Stimulated activated CD8-positive, alpha-beta memory T cell treated with anti-CD3 and anti-CD28 coated beads, Interleukin-4, amount 100 ng/mL, for 24 hours (primary cell): ENCODE measurements at places on chromosomes 16 and 17.

- DNase-seq, result no peak
Observed at GRCh38 chr16:67844497-67844896, 2.2 kb upstream of the NUTF2 start.

- DNase-seq, result no peak
Observed at GRCh38 chr17:79981090-79981489, 54.6 kb downstream of the TBC1D16 start.

GRCh38 chr16:29835926-29836325, 15.7 kb downstream of the MVP start:
- DNase-seq, result no peak

- DNase-seq, result no peak
Observed at GRCh38 chr17:59754552-59754951, 47.1 kb downstream of the VMP1 start.

GRCh38 chr16:10256784-10257641, 74.8 kb upstream of the GRIN2A start:
- peak; percentile 22 for DNase-seq

DNA sequence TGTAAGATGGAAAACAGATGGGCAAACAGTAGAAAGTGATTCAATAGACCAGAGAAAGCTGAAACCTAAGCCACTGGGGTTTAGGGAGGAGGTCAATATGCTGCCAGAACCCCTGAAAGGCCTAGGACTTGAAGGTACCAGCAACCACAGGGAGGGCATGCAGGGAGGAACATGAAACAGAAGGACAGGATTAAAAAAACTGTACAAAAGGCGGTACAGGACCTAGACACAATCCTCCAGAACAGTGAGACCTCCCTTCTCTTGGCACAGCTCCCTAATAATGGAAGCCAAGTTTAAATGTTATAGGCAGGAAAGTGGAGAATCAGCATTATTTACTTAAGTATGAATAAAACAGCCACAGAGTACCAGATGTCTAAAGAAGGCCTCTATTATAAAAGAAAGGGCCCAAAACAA, 105.5 kb downstream of the SPAG9 start:
- no peak for DNase-seq

- DNase-seq, result no peak
Observed at GRCh38 chr16:12252616-12253015, 276.1 kb downstream of the SNX29 start.

- no peak for DNase-seq
Observed at GRCh38 chr16:87706278-87707000, 59.3 kb downstream of the KLHDC4 start.

- no peak for DNase-seq
Observed at GRCh38 chr17:59149841-59150511, 5.0 kb downstream of the SKA2 start.

- no peak for DNase-seq
Observed at GRCh38 chr17:40568074-40568836, 3.0 kb upstream of the CCR7 start.

DNA sequence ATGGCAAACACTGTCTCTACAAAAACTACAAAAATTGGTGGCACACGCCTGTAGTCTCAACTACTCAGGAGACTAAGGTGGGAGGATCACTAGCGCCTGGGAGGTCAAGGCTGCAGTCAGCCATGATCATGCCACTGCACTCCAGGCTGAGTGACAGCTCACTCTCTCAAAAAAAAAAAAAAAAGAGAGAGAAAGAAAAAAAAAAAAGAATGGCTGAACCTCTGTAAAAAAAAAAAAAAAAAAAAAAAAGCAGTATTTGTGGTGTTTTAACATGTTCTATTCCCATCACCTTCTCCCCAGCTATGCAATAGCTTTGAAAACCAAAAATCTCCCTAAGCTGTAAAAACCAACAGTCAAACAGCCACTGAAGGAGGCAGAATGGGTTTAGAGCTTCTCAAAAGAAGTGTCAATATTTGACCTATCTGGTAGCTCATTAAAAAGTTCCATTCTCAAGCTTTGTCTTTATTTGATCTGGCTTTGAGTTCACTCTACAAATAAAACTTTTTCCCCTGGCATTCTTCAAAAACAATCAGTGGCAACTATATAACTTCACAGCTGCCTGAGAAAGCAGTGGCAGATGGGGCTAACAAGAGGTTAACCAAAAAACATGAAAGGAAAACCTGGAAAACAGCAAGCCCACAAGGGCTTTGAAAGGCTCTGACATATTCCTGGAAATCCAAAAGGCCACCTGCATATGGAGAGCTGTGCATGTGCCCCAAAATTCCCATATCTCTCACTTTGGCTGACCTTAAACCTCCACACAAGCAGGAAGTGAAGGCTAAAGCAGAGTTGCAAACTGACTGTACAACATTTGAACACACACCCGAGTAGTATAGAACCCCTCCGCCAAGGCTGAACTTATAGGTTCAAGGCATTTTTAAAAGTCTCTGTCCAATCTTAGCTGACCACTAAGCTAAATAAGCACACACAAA, 36.0 kb downstream of the USP32 start:
- no peak for DNase-seq

GRCh38 chr16:85153656-85154091, 41.4 kb upstream of the CIBAR2 start:
- no peak for DNase-seq

- no peak for DNase-seq
Observed at GRCh38 chr17:65820306-65820705, 258.9 kb upstream of the AXIN2 start.

DNA sequence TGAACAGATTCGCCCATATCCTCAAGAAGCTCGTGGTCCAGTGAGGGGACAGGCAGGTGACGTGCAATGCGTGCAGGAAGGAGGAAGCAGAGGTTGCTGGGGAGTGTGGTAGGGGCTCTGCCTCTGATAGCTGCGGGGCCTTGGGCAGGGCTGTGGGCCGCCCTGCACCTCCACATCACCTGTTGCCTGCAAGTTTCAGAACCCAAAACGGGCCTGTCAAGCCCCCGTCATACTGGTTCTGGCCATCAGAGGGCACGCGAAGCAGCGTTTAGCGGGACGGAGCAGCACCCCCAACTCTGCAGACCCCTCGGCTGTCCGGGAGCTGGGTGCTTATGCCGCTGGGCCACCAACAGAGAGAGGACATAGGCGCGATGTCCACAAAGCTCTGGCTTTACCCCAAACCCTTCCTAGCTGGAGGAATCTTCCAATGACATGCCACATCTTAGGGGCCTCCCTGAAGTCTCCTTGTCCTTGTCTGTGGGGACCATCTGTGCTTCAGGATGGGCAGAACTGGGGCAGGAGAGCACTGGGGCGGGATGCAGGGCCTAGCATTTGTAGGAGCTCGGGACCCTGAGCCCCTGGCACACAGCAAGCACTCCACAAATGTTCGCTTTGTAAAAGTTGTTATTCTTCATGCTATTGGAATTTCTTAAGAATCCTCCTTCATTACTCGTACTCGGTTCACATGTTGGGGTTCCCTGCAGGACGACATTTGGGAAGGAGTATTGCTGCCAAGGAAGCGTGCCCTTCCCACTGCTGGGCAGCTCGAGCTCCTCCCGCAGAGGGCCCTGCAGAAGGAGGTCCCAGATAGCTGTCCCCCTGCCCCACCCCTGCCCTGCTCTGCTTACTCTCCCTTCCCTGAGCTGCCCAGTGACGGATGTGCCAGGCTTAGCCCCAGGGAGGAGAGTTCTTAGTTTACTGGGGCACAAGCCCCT, 64.3 kb downstream of the CNGB1 start:
- no peak for DNase-seq

DNA sequence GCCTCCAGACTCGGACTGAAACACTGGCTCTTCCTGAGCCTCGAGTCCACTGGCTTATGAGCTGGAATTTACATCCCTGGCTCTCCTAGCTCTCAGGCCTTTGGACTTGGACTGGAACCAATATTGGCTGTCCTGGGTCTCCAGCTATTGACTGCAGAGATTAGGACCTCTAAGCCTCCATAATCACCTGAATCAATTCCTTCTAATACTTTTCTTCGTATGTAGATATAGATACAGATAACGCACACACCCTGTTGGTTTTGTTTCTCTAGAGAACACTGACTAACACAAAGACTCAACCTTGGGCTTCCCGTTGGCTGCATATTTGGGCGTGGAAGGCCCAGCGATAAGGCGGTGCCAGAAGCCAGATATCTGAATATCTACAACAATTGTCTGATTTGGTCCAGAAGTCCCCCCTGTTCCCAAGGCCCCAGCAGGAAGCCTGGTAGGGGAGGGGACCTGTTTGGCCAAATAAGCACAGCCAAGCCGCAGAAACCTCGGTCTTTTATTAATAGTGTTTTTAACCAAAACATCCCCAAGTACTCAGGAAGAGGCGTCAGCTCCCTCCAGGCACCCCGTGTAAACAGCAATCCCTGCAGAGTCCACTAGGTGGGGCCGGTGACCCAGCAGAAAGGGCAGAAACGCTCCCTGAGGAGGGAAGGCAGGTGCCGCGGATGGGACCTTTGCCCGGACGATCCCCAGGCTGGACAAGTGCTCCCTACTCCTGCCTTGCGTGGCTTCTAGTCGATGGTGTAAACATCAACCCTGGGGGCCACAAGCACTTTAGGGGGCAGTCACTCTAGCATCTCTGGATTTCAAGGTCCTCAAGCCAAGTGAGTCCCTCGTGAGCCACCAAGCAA, 57.0 kb downstream of the ABR start:
- peak; percentile 71 for DNase-seq

- no peak for DNase-seq
Observed at GRCh38 chr17:70144260-70144846, 25.0 kb upstream of the KCNJ2 start.

DNA sequence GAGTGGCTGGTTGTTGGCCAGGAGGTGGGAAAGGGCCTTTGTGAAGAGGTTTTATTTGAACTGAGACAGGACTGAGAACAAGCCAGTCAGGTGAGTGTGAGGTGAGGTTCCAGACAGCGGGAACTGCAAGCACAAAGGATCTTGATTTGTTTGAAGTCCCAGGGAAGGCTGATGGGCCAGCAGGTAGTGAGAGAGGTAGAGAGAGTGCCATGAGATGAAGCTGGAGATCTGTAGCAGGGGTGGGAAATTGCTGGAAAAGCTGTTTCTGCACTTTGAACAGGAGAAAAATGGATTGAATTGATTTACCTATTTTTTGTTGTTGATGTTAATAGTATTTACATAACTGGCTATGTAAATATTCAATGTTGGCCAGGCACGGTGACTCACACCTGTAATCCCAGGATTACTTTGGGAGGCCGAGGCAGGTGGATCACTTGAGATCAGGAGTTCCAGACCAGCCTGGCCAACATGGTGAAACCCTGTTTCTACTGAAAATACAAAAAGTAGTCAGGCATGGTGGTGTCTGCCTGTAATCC, 7.7 kb upstream of the DCTPP1 start:
- no peak for DNase-seq

- no peak for DNase-seq
Observed at GRCh38 chr16:31078597-31079341, 4.5 kb downstream of the ZNF646 start.

- no peak for DNase-seq
Observed at GRCh38 chr17:76156662-76156991, 15.6 kb upstream of the FOXJ1 start.

DNA sequence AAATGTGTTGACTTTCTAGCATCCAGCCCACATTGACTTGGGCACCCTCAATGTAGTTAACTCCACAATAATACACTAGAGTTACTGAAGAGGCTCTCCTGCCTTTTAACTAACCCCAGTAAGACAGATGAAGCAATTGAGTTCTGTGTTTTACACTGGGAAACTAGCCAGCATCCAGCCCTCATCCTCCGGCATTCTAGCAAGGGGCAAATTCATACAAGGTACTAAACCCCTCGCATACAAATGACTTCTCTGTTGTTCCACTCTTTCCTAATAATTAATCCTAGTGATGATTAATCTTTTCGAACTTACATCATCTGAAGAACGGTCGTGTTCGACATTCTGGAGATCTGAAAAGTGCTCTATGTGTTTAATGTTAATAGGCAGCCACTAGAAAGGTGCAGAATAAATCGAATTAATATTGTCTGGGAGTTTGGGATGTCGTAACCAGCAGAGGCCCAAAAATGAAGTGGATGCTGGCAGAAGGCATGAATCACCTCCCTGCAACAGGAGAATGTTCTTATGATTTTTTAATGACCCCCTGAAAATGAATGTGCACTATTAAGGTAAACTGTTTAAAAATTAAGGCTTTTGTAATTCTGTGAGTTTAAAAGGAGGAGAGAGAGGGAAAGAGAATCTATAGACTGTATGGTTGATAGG, 249.4 kb downstream of the SNX29 start:
- no peak for DNase-seq

DNA sequence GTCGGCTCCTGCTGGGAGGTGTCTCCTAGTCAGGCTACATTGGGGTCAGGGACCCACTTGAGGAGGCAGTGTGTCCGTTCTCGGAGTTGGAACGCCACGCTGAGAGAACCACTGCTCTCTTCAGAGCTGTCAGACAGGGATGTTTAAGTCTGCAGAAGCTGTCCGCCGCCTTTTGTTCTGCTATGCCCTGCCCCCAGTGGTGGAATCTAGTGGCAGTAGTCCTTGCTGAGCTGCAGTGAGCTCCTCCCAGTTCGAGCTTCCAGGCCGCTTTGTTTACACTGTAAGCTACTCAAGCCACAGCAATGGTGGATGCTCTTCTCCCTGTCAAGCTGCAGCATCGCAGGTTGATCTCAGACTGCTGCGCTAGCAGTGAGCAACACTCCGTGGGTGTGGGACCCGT, 36.0 kb downstream of the ITFG1 start:
- DNase-seq, result no peak

DNA sequence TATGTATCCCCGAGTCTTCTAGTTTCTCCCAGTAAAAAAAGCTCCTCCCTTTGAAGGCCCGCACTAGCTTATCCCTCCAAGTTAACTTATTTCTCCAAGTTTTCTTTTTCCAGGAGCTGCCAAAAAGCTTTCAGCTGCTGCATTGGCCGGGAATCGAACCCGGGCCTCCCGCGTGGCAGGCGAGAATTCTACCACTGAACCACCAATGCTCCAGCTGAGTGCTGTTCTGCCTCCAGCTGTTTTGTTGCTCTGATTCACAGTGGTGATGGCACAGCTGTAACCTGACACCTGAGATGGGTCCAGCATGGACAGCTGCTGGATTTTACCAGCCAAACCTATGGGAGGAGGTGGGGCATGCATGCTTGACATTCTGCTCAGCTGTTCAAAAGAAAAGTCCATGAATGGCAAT, 22.1 kb downstream of the VAC14 start:
- DNase-seq, result no peak

DNA sequence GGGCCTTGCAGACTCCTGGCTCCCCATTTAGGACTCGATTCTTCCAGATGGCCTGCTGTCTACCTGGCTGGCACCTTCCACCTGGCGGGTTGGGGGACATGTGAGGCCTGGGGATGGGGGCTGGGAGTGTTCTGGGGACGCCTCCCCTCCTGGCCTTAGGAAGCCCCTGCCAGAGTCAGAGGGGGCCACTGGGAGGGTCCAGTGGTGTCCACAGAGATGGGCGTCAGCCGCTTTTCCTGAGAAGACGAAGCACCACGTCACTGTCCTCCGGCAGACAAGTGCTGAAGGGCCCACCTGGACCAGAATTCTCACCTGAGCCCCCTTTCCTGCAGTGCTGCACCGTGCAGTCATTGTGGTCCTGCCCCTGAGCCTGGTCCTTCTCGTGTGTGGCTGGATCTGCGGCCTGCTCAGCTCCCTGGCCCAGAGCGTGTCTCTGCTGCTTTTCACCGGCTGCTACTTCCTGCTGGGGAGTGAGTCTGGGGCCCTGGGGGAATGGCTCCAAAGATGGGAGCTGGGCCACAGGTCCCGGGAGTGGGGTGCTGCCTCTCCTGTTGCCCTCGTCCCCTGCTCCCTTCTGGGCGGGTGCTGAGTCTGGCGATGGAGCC, 2.9 kb downstream of the TMEM235 start:
- DNase-seq, result no peak
